Ureter (tissue), 1 donor: ENCODE measurements at places on chromosomes 12 and 14. TPM values are rescaled to one million over a fixed set of nuclear protein-coding genes. Genes with fewer than 3 reads are reported as not detected.

TOMM20L gene
- not detected for total RNA-seq

RERGL gene
- total RNA-seq, result 4.5 TPM

RASSF9 gene
- total RNA-seq, result 2.0 TPM

NDUFB1 gene
- 87.0 TPM for total RNA-seq

ZC3H14 gene
- 54.4 TPM for total RNA-seq

RPS6KL1 gene
- 10.7 TPM for total RNA-seq

SMCO2 gene
- not detected for total RNA-seq

RNASE1 gene
- 67.3 TPM for total RNA-seq

AVPR1A gene
- total RNA-seq, result 17.2 TPM

CLEC14A gene
- total RNA-seq, result 18.6 TPM

MUCL1 gene
- not detected for total RNA-seq

PMEL gene
- 5.8 TPM for total RNA-seq

TAMALIN gene
- 50.7 TPM for total RNA-seq

CYP27B1 gene
- total RNA-seq, result 1.6 TPM

MIPOL1 gene
- 30.8 TPM for total RNA-seq

PIP4K2C gene
- total RNA-seq, result 48.0 TPM

CFL2 gene
- total RNA-seq, result 56.7 TPM

KRT6C gene
- total RNA-seq, result 0.39 TPM

LALBA gene
- not detected for total RNA-seq

TMEM132D gene
- not detected for total RNA-seq

DTX1 gene
- 1.1 TPM for total RNA-seq

NOXRED1 gene
- total RNA-seq, result 1.7 TPM

GSG1 gene
- total RNA-seq, result not detected

CIT gene
- total RNA-seq, result 4.1 TPM

NEUROD4 gene
- total RNA-seq, result not detected

EID3 gene
- 4.7 TPM for total RNA-seq

GTF2A1 gene
- total RNA-seq, result 33.9 TPM

LRP1-AS gene
- not detected for total RNA-seq

ANO4 gene
- 4.1 TPM for total RNA-seq

KLHL33 gene
- 0.26 TPM for total RNA-seq

PARP2 gene
- 20.6 TPM for total RNA-seq

TRIM9 gene
- total RNA-seq, result 1.7 TPM

DHRS1 gene
- 28.7 TPM for total RNA-seq

MYBPC1 gene
- total RNA-seq, result 1.6 TPM

NPFF gene
- not detected for total RNA-seq

KIF5A gene
- total RNA-seq, result 0.99 TPM

KLHL42 gene
- 38.4 TPM for total RNA-seq

CEBPE gene
- not detected for total RNA-seq

ADAM21 gene
- not detected for total RNA-seq

CDH24 gene
- 3.7 TPM for total RNA-seq

ACSM4 gene
- not detected for total RNA-seq

ETFBKMT gene
- total RNA-seq, result 5.6 TPM

PZP gene
- 0.34 TPM for total RNA-seq

TAS2R9 gene
- total RNA-seq, result not detected

SELPLG gene
- 4.3 TPM for total RNA-seq

TMEM229B gene
- total RNA-seq, result 24.7 TPM

GPR68 gene
- 3.0 TPM for total RNA-seq

PSMB11 gene
- total RNA-seq, result not detected

CLEC9A gene
- 0.57 TPM for total RNA-seq

IGFBP6 gene
- total RNA-seq, result 133 TPM

ITGA7 gene
- 99.7 TPM for total RNA-seq

KITLG gene
- 17.2 TPM for total RNA-seq

CDC42BPB gene
- 131 TPM for total RNA-seq
